ENCODE measurements at places on chromosomes 1 and 21.
A peak's percentile ranks its signal among the peaks of the same experiment; 100 is the strongest.

DNA sequence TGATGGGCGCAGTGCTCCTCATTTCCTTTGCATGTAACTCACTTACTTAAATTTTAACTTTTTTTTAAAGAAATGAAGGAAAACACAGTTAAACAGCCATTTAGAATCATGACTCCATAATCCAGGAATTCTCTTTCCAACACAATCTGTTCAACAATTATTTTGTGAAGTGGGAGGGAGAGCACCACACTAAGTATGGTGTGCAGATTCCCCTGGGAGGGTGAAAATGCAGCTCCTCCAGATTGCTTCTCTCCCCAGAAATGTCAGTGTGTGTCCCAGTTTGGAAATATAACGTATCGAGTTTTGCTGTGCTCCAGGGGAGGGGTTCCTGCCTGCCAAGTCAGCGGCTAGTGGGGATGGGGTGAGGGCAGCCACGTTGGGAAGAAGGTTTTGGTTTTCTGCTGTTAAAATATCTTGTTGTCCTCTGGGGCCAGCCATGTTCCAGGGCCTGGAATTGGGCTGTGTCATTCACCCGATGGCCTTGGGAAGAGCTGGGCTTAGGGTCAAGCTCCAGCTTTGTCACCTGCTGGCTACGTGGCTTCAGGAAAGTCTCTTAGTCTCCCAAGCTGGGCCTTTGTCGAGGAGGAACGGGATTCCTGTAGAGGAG is 17.3 kb upstream of the DISP3 start:
- DNase-seq: no peak

- DNase-seq: no peak
Observed at GRCh38 chr1:210446479-210446878, 117.8 kb downstream of the HHAT start.

DNA sequence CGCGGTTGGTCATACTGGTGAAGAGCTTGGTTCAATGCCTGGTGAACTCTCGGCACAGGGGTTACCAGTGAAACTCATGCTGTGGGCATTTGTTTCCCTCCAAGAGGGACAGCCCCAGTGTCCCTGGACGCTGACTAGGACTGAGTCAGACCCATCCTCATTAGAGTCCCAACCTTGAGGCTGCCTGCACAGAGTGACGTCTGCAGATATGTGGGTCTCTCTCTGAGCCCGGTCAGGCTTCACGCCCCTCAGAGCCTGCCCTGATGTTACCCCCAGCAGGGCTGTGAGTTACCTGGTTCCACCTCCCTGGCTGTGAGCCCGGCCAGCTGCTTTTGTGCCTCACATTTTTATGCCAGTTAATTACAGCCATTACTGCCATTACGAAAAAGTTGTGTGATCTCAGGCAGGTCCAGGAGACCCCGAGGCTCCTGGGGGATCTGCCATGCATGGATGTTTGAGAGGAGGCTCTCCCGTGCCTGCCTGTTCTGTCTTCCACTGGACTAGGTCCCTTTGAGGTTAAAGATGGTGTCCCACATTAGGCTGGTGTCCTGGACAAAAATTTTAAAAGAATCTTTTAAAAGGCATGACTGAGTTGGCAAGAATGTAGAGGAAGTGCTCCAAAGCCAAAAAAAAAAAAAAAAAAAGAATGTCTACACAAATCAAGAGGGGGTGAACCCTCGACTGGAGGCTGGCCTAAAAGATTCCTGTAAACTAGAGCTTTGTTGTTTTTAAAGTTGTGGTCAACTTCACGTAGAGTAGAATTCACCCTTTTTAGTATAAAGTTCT is 36.6 kb upstream of the PADI1 start:
- DNase-seq: no peak

- no peak for DNase-seq
Observed at GRCh38 chr21:42849759-42850412, 29.5 kb downstream of the WDR4 start.

DNA sequence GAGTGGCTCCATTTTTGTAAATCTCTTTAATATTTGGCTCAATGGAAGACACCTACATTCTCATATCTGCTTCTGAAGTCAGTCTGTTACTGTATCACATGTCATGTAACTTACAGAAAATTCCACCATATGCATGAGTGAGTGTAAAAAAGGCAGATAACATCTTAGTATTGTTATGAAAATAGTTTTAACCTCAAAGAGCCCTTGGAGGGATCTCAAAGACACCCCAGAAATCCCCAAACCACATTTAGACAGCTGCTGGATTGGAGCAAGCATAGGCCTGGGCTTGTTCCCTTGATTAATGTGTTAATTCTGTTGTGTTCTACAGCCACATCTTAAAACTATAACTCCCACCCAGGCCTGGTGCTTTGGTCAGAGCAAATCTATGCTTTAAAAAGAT is 16.9 kb downstream of the MACO1 start:
- no peak for DNase-seq

GRCh38 chr1:22796642-22797041 is 86.0 kb downstream of the EPHB2 start:
- DNase-seq: no peak

- DNase-seq: no peak
Observed at GRCh38 chr1:41038110-41038509, 16.6 kb upstream of the SLFNL1 start.

DNA sequence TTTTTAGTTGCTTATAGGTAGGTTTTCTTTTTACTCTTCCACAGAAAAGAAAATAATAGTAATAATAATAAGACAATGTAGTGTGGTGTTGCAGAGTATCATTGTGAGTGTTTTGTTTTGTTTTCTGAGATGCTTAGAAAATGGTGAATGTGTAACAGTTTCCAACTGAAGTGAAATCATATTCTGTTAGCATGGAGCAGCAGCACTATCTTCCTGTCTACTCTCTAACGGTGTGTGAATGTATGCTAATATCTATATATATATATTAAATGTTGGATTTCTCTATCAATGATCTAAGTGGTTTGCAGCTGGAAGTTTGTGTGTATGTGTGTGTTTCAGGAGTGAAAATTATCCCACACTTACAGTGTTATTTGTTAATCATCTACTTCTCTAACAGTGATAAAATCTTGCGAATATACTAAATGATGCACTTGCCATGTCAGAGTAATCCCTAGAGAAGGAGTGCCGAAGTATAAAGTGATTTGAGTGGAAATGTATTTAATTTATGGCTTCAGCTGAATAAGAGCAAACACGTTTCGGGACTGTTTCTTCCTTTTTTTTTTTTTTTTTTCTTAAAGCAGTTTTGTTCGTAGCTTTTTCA is 377 bp downstream of the SAMD13 start:
- no peak for DNase-seq

DNA sequence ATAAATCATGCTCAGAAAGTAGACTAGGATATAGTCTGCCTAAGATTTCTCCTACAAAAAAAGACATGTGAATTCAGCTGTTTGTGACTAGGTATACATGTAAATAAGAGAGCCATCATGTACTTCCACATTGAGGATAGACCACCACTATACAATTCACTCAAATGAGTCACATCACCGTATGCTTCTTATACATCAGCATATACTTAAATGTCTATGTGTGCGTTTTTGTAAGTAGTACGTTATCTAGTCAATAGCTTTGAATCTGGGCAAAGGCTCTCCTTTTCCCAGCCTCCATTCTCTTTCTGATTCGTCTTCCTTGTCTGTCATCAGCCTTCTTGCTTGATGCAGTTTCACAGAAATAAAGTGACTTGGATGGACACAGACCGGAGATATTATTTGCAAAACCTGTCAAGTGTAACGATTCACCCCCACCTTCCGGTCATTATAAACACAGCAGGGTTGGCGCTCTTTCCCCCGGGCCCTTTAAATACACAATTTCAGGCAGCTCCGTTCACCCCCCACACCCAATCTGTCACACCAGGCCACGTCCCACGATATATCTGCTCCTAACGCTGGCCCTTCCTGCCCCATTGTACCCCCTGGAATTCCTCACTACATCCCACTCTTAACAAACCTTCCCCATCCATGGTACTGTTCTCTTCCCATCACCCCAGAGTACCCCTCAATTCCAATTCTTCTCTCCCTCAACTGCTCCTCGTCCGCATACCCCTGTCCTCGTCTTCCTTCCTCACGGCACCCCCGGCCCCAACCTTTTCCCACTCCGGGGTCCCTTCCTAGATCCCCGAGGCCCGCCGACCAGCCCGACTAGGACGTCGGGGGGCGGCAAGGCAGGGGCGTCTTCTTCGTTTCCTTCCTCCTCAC is 636 bp downstream of the VAMP4 start:
- no peak for DNase-seq

GRCh38 chr1:115073298-115074087 is 15.8 kb downstream of the TSPAN2 start:
- no peak for DNase-seq

DNA sequence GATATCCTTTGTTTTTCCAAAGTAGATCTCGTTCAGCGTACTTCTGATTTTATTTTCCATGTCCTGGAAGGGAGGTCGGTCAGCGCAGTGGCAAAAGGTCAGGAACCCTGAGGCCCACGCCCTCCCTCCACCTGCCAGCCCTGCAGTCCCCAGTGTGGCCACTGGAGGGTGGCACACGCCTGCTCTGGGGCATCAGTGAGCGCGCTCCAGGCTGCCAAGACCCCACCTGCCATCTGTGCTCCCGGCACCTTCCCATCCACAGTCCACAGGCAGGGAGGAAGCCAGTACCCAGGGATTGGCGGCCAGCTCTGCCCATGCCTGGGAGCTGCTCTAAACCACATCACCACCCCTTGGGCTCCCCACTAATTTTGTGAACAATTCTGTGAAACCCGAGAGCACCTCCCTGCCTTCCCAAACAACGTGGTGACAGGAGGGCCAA is 32.3 kb downstream of the SLC66A1 start:
- peak; percentile 21 for DNase-seq

DNA sequence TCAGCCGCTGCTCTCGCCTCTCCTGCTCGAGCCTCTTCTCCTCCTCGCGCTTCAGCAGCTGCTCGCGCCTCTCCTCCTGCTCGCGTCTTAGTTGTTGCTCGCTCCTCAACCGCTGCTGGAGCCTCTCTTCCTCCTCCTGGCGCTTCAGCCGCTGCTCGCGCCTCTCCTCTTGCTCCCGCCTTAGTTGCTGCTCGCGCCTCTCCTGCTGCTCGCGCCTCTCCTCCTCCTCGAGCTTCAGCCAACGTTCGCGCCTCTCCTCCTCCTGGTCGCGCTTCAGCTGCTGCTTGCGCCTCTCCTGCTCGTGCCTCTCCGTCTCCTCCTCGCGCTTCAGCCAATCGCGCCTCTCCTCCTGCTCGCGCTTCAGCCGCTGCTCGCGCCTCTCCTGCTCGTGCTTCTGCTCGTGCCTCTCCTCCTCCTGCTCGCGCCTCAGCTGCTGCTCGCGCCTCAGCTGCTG is 3.7 kb downstream of the TCHH start:
- peak; percentile 69 for DNase-seq

DNA sequence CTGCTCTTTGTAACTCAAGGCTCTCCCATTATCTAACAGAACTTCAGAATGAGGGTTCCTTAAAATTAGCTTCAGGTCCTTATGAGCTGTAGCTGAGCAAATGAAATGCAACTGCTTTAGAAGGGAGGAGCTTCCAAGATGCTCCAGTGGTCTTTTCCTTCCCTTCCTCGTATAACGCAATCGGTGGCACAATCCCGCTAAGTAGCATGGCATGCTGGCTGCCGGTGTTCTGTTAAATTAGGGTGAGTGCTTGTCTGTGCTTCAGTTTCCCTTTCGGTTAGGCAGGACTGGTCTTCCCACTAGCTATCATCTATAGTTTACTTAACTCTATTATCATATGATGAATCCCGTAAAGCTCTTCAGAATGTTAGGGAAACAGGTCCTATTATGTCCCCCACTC is 917 bp downstream of the KIAA0040 start:
- DNase-seq: no peak

DNA sequence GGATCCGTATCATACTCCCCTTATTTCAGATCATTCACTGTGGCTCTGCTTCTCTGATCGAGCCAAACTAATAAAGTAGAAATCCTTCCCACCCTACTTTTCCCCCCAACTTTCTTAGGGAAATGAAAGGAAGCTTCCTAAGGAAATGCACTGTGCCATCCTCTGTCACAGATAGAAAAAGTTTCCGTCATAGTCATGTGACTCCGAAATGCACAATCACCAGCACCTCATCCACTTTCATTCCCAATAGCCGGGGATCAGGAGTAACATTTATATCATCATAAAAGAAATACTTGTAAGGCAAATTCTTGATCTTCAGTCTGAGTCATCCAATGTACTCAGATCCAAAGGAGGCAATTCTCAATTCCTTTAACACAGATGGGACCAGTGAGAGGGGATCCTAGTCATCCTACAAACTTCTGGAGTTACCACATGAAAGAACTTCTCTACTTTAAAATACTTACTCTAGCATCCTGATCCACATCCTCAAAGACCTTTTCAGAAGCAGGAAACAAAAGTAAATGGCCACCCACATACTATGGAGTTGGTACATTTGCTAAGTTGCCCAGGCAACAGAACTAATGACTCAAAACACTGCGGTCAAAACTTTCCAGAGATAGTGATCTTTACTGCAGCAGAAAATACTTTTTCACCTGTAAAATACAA is 97.8 kb upstream of the ZC3H11B start:
- DNase-seq: no peak

DNA sequence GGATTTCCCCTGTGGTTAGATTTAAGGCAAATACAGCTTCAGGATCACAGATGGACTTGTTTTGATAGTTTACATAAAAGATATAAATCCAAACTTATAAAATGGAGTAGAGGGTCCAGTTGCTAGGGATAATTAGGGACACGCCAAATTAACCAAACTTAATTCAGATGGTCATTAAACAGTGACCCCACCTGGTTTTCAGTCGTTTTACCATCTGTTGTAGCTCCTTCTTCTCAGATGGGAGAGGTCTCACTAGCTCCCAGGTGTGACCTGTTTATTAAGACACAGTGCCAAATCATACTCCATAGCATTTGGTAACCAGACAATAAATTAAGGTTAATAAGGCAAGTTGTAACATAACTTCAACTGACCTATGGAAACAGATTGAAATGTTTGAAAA is 8.1 kb upstream of the GADD45A start:
- no peak for DNase-seq

GRCh38 chr1:28601696-28602095 is 9.6 kb downstream of the RAB42 start:
- no peak for DNase-seq

GRCh38 chr1:221714227-221715152 is 27.4 kb downstream of the DUSP10 start:
- DNase-seq: peak; percentile 74

GRCh38 chr1:30748699-30749401 is 8.7 kb downstream of the LAPTM5 start:
- peak; percentile 14 for DNase-seq

DNA sequence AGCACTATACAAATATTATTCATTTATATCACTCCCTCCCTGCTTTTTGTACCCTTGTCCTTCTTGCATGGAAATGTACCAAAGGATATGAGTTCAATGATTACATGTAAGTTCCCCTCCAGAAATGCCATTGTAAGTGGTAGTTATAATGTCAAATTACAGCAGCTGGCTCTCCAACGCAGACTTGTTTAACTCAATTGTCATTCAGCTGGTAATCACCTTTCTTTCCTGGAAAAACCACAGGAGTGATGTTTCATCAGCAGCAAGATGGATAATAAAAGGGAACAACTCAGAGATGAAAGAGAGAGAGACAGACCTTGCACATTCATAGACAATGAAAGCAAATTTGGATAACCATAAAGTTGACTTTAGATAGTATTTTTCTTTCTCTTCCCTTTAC is 578.6 kb upstream of the PBX1 start:
- peak; percentile 8 for DNase-seq

GRCh38 chr1:187714470-187714869 is 885.7 kb downstream of the PLA2G4A start:
- no peak for DNase-seq
